Esophagus squamous epithelium (tissue), 5 donors: ENCODE measurements at places on chromosomes 6 and 20.

DNA sequence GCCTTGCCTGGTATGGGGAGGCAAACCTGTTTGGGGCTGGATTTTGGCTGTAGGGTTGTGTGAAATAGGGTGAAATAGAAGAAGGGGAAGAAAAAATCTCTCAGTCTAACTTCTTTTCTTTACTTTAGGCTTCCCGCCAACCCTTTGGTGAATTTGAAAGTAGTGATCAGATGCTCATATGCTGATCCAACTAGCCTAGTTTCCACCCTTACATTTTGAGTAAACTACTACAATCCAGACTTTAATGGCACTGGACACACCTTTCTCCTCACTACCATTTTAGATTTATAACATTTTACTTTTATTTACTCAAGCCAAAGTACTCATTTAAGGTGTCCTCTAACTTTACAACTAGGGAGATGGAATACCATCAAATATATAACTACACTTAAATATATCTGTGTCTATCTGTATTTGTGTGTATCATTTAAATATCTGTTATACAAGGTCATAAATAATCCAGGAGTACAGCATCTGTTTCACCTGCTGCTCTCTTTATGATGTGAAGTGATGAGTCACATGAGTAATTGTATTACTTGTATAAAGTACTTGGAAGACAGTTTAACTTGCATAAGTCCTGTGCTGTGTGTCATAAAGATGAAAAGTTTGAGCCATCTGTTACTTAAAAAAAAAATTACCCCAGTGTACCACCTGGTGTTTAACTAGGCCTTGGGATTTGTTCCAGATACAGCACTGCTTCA is 172.1 kb downstream of the CDKAL1 start:
- DNase-seq, result no peak

DNA sequence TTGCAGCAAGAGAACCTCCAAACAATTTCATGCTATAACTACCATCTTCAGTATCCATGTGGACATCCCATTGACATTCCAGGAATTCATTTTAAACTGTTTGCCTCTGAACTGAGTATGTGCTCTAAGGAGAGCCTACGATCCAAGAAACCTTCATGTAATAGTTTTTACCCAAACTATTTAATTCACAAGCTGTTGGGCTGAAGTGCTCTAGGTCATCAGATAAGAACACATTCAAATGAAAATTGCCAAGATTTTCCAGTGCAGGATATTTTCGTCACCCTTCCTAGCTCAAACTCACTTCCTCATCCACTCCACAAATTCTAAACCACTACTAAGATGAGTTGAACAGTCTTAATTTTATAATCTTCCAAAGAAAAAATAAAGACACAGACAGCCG is 12.8 kb downstream of the RSPO3 start:
- DNase-seq, result no peak

DNA sequence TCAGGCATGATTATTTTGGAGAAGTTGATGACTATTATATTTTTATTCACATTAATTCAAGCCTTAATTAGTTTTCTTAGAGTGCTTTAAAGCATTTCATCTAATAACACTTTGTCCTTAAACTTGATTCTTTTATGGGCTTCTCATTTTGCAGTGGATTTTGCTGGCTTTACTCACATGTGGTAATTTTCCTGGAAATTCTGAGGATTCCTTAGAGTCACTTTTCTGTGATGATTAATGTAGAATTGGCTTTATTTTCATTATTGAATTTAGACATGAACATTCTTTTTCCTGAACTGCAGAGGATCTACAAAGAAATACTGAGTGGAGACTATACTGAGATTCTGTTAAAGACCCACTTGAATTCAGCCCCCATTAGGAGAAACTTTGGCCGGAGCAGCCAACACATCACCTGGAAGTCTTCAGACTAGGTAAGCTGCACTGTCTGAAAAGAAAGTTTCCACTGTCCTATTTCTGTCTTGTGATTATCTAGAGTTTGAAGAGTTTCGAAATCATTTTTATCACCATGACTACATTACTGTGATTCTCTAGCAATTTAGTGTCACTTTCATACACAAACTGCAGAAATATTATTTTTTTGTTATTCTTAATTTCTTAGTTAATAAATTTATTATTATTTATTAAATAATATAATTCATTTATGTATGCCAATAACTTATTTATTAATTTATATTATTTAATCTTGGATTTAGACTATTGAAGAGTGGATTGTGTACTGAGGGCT is 1.9 kb downstream of the RFPL4B start:
- DNase-seq, result no peak

- no peak for DNase-seq
Observed at GRCh38 chr6:11853678-11854407, 75.2 kb upstream of the ADTRP start.

DNA sequence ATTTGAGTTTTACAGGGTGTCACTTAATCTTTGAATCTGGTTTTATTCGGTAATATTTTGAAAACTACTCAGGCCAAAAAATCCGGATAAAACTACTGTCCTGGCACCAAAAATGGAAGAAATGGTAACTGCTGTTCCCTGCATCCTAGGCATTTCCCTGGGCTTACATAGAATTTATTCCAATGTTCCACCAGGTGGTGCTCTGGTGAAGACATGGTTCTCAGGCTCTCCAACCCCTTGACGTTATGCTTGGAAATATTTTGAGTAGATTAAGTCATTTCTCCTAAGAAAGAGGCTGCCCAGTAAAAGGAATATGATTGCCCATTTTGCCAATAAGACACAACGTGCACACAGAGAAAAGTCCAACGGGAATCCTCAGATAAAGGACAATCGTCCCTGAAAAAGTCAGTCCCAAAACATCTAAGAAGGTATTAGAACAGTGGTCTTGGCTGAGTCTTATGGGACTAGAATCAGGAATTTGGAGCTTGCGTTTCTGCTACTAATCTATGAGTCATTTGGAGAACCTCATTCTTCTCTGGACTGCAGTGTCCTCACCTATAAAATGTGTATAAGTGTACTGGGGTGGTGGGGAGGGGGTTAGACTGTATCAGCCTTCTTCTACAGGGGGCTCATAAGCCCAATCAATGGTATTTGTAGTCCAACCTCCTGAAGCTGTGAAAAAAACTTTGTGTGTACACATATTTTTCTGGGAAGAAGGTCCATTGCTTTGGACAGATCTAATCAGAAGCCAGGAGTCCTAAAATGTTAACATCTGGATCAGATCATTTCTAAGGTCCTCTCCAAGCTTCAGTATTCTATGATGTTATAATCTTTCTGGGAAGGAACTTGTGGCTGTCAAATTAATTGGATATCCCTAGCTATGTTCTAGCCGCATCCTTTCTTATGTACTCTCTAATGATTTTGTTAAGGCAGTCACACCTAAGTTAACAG is 131.0 kb upstream of the BMP2 start:
- no peak for DNase-seq

DNA sequence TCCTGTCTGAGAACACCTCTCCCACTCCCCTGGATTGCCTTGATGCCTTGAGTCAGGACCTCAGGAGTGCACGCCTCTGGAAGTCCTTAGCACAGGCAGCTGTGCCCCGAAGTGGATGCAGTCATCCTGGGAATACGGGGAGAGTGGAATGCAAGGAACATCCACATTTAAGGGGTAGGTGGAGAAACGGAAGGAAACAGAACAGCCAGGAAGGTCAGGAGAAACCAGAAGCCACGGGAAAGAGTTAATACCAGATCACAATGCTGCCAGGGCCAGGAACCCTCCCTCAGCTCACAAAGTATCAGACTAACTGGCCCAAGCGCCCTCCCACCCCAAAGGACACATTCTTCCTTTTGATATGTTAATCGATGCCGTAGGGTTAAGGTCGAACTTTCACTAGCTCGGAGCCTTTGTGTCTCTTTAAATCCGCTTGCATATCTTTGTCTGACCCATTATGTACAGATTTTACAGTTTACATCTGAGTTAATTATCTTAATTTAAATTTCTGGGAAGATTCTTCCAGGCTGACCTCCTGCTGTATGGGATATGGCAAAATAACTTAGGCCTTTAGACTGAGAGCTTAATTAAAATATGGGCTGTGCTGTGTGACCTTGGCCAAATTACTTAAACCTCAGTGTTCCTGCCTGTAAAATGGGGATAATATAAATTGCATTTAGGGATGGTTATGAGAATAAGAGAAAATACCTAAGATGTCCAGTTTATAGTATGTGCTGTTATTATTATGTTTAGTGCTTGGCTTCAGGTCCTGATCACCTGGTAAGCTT is 24.0 kb upstream of the CCND3 start:
- no peak for DNase-seq

GRCh38 chr20:64189530-64189966 is 25.3 kb downstream of the MYT1 start:
- DNase-seq, result no peak

- DNase-seq, result no peak
Observed at GRCh38 chr6:130129762-130130246, 92.9 kb downstream of the SAMD3 start.

DNA sequence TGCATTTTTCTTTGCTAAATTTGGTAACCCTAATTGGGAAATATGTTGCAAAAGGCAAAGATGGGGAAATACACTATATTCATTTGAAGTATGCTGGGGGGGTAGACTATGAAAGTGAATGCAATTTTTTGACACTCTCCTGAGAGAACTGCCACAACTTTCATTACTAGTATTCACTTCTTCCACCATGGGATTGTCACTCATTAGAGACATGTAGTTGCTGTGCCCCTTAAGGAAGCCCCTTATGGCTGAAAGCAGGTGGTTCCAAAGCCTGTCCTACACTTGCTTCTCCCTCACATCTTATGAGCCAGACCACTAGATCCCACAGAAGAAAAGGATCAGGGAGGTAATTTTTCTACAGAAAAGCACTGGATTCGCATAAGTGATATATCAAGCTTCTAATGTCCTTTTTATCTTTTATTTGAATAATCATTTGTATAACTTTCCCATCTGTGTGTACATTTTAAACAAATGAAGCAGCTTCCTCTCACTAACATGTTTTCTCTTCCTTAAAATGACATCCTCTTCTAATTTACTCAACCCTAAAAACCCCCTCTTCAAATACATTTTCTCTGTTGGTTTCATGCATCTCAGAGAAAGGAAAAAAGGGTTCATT is 83.8 kb downstream of the GCLC start:
- DNase-seq, result no peak

DNA sequence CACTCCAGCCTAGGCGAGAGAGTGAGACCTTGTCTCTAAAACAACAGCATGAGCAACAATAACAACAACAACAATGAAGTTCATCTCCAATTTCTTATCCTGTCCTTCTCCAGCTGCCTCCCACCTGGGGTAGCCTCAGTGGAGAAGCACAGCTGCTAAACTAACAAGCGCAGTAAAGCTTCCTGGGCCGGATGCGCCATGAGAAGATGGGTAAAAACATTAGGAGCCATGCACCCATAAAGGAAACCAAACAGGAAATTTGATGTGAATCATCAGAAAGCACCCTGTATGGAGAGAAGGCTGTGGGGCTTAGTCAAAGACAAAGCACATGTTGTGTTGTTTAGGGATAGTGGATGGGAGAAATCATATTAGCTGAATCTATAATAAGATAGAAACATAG is 61.1 kb upstream of the CCN6 start:
- DNase-seq, result no peak

GRCh38 chr20:50410343-50410742 is 99.8 kb upstream of the PTPN1 start:
- DNase-seq, result no peak

GRCh38 chr6:89298680-89299465 is 16.2 kb downstream of the GABRR2 start:
- no peak for DNase-seq

DNA sequence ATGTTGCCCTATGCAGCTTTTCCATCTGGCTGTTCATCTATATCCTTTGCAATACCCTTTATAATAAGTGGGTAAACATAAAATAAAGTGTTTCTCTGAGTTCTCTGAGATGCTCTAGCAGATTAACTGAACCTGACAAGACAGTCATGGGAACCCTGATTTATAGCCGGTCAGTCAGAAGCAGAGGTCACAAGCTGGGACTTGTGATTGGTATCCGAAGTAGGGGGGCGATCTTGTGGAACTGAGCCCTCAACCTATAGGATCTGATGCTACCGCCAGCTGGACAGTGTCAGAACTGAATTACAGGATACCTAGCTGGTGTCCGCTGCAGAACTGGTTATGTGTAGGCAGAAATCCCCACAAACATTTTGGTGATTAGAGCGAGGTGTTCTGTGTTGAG is 39.0 kb downstream of the SLC17A5 start:
- no peak for DNase-seq

GRCh38 chr6:43808412-43808811 is 38.4 kb downstream of the VEGFA start:
- DNase-seq, result no peak

DNA sequence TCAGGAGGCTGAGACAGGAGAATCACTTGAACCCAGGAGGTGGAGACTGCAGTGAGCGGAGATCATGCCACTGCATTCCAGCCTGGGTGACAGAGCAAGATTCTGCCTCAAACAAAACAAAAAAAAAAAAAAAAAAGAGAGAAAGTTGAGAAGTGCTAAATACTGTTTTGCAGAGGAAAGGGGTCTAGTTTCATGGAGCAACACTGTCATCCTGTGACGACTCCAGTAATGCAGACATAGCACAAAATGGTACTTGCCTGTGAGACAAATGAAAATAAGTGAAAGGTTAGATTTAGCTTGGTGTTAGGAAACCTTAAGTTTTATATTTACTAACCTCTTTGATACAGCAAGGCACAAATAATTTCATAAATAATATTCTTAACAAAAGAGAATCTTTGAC is 29.7 kb downstream of the CEP162 start:
- DNase-seq, result no peak

DNA sequence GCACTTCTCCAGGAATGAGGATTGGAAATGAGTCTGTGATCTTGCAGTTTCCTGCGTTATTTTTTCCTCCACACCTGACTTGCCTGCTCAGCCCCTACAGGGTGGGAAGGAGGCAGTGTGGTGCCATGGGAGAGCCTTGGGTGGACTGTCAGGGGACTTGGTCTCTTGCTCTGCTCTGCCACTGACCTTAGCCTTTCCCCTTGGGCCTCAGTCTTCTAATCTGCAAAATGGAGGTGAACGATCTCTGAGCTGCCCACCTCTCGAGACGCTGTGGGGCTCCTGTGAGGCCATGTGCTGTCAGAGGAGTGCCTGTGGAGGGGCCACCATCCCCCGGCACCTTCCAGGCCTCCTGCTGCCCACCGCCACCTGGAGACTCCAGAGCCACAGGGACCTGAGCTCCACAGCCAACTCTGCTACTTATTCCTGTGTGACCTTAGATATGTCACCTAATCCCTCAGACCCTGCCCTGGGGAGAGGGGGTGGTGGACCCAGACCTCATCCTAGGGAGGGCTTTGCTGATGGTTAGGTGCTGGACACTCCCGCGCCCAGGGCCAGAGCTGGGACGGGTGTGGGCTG is 45.8 kb upstream of the MLN start:
- no peak for DNase-seq

DNA sequence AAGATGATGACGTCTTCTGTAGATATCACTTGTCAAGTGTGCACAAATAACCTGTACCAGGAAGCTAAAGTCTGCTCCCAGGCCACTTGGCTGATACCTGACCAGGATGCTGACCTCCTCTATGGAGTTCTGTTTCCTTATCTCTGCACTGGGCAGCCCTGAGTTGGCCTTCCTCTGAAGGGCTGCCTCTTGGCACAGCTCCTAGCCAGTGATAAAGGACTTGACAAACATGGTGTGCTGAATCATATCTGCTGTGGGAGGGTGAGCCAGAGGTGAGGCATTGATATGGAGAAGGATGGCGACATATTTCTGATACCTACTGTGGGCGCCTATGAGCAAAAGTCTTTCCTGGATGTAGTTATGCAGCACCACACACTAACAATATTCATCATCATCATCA is 32.8 kb upstream of the FOXA2 start:
- no peak for DNase-seq
